Non-pigmented ciliary epithelial cell (primary cell): ENCODE measurements at places on chromosomes 6 and 20.

- no peak for DNase-seq
Observed at GRCh38 chr20:10634211-10634610, 39.6 kb downstream of the JAG1 start.

DNA sequence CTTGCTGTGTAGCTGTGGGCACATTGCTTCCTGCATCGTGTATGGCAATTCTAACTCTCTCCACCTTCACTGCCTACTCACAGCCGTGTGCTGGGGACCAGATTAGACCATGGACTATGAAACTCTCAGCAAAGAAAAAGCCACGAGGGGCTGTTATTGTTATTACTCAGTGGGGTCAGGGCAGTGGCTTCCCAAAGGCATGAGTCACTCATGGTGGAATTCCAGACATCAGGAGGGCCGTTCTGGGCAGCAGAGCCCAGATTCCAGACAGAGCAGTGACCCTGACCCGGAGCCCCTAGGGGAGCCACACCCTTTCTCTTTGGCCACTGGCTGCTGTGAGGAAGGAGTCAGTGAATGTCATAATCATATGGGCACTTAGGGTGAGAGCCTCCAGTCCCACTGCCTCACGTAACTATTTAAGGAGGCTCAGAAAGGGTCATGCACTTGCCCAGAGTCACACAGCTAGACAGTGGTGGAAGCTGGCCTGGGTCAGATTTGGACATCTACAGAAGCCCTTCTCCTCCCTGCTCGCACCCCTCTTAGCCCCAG, 22.2 kb upstream of the CCN5 start:
- DNase-seq = peak; percentile 77

GRCh38 chr6:108732091-108732870, 115.9 kb upstream of the ARMC2 start:
- DNase-seq = no peak

- no peak for DNase-seq
Observed at GRCh38 chr20:63148696-63149095, 67.2 kb downstream of the YTHDF1 start.

GRCh38 chr6:47126647-47127391, 84.7 kb upstream of the ADGRF1 start:
- DNase-seq = no peak

DNA sequence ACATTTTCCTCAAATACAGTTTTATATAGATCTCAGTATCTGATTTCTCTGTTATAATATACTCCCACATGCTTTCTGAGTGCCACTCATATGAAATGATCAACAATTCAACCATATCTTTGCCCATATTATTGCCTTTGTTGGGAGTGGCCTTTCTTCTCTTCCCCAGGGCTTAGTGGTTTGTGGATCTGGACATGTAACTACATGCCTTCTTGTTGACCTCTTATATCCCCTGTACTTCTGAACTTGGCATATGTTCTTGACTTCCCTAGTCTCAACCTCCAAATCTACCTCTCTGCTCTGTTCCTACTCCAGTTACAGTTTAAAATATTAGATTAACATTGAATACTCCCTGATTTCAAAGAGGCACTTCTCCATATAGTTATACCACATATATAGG, 34.3 kb upstream of the PRIM2 start:
- no peak for DNase-seq

DNA sequence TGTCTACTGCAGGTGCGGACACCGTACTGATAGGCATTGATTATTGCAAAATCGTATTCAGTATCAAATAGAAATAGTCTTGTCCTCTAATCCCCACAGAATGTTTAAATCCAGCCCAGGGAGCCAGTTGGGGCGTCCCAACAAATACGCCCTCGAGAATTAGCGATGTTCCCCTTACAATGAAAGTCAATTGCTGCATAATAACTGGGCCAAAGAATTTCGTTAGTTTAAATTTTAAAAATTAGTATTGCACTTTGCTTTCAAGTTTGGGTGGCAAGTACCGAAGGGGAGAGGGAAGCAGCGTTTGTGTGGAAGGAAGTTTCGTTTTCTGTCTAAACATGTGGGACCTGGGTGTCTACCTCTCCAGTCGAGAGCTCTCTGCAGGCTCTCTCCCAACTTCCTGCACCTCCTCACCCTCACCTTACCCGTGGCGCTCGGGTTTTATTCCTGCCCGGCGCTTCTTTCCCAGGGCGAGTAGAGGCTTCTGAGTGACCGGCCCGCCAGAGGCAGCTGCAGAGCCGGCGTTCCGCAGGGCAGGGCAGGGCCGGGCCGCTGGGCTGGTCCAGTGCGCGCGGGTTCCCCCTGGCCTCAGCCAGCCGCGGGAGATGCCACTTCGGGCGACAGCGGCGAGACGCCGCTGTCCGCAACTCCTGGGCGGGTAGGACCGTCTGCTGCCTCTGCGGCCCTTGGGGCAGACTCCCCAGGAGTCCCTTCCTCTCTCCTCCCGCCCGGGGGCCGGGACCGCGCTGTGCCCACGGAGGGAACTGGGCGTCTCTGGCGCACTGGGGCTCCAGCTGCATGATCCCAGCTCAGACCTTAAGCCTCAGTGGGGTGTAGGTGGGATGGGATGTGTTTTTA, 862 bp upstream of the TFAP2C start:
- no peak for DNase-seq

DNA sequence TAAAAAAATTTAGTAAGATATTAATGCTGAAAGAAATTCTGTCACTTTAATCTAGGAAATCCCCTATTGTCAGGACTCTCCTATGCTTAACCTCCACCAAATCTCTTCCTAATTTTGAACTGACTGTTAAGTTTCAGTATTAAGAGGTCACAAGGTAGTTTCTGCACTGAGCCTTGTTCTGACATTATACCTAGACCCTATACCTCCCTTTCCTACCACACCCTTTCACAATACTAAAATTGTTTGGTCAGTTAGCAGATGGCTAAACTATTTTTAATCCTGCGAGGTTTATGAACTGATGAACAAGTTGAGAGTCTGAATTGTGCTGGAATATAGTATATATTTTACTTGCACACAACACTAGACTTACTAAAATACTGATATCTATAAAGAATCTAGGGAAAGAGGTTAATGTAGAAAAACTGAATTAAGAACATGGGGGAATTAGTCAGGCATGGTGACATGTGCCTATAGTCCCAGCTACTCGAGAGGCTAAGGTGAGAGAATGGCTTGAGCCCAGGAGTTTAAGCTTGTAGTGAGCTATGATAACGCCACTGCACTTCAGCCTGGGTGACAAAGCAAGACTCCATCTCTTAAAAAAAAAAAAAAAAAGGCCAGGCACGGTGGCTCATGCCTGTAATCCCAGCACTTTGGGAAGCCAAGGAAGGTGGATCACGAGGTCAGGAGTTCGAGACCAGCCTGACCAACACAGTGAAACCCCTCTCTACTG, 51.5 kb downstream of the HBS1L start:
- DNase-seq = no peak

DNA sequence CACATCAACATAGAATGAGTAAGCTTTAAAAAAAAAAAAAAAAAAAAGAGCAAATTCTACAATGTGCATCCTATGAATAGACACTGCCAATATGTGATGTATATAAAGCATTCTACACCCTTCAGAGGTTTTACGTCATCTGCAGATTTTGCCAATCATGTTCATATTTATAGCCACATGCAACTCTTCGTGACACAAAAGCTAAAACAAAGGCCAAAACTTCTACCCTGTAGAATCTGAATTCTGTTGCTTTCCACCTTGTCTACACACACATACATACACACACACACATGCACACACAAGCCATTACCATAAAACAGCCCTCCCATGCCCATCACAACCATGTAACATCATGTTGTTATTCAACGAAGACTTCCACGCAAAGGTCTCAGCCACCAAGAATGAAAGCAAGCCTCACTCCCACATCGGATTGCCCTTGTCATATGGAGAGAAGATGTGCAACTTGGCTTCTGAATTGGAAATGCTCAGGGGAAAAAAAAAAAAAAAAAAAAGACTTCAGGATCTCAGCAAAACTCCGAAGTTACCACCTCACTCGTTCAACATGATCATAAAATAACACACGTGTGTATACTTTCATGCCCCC, 479.4 kb upstream of the JARID2 start:
- DNase-seq = no peak

- no peak for DNase-seq
Observed at GRCh38 chr6:6697620-6698019, 109.1 kb downstream of the LY86 start.

DNA sequence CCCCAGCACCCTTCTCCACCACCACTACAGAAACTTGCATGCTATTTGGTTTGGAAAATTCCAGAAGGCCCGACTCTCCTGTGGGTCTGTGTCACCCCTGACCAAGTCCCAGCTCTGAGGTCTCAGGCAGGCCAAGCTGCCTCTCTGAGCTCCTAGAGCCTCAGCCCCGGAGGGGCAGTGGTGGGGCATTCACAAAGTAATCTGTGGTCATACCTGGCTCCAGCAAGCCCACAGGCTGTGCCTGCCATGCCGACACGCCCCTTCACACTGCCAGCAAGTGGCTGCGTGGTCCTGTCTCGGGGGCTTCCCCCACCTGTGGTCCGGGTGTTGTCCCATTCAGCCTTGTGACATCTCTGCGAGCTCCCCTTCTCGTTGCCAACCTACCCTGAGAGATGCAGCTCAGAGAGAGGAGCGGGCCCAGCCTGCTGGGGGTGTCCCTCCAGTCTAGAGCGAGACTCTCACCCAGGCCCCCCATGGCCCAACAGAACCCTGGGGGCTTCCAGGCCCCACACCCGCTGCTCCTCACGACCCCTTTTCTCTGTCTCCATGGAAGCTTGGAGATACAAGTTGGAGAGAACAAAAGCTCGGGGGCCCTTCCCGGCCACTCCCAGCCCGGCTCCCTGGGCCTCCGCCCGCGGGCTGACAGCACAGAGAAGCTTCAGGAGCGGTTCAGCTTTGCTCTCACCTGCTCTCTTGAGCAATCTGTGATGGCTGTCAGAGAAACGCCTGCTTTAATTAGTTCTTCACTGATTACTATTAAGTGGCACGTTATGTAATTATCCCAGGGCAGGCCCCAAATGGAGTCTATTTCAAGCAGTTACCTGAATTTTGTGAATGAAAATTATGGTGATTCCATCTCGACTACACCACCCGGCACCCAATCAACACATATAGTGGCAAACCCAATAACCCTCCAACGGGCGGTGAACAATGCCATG, 147.7 kb upstream of the PHACTR3 start:
- no peak for DNase-seq

- DNase-seq = no peak
Observed at GRCh38 chr20:41655962-41656618, 37.9 kb upstream of the CHD6 start.
